ENCODE measurements at places on chromosomes 6 and 20.

- DNase-seq: no peak
Measured at GRCh38 chr6:170516783-170517616, 36.1 kb downstream of the PSMB1 start.

DNA sequence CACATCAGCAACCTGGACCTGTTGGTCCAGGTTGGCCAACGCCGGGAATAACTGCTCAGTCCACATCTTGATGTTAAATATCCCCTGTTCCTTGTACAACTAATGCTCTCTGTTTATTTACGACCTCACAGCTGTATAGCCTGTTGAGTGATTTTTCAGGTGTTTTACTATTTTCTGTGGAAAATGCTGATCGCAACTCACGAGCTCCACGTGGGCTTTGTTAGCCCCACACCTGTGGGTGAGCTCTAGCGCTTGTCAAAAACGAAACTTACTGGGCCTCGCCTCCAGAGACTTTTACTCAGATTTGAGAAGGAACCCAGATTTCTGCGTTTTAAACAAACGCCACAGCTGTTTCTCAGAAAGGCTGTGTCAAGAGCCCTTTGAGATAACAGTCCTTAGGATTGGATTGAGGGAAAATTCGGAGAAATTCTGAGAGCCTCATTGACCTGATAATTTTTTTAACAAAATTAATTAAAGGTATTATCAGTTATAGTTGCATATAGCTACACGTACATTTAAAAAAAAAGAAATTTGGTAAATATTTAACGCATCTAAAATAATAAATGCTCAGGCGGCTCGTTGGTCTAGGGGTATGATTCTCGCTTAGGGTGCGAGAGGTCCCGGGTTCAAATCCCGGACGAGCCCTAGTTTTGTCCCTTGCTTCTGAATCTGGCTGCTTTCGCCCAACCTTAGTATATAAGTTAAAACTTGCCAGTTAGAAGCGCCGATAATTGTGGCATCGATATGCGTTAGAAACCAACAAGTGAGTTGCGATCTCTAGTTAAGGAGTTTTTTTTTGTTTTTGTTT, 16.7 kb downstream of the HMGN4 start:
- DNase-seq: no peak

GRCh38 chr6:78909391-78909790, 42.0 kb downstream of the IRAK1BP1 start:
- no peak for DNase-seq

DNA sequence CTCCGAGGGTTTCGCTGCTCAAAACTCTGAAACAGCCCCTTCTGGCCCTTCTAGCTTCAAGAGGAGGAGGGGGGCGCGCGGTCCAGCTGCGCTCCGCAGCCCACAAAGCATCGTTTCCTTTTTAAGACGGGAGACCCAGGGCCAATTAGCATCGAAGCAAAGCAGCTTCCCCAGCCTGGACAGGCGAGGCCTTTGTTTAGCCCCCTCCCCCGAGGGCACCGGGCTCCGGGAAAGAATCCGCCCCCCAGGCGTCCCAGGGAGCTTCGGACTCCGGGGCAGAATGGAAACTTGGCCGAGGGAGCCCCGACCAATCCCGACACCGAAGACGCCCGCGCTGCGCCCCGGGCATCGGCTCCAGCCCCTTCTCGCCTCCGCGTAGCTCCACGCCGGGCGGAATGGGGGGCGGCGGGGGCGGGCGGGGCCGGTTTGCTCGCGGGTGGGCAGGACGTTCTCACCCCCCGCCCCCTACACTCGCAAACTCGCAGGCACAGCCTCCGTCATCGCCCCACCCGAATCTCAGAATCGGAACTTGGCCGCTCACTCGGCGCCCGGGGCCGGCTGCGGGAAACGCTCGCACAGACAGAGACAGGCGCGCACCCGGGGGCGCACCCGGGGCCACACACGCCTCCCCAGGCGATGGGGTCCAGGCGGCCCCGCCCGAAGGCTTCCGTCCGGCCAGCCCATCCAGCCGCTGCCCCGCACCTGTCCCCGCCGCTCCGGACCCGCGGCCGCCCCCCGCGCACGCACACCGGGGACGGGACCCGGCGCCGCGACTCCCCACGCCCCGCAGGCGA, 628 bp downstream of the NKAIN4 start:
- no peak for DNase-seq

DNA sequence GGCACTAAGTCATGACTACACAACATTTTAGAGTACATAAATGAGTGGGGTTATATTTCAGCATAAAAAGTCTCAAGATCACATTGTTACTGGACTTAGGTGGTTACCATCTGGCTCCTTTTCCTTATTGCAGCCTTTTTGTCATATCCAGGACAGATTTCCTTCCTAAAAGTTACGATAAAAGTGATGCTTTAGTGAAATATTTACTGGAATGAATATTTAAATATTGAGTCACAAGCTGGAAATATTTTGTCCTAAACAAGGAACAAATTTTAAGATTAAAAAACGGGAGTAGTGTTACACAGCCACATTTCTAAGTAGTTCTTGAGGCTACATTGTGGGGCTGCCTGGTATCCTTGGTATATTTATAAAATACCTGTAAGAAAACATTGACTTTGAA, 52.2 kb downstream of the CDC40 start:
- DNase-seq: no peak

- DNase-seq: no peak
Measured at GRCh38 chr20:2261629-2262028, 34.2 kb upstream of the TGM3 start.

- DNase-seq: no peak
Measured at GRCh38 chr6:136408204-136408603, 118.6 kb upstream of the BCLAF1 start.

DNA sequence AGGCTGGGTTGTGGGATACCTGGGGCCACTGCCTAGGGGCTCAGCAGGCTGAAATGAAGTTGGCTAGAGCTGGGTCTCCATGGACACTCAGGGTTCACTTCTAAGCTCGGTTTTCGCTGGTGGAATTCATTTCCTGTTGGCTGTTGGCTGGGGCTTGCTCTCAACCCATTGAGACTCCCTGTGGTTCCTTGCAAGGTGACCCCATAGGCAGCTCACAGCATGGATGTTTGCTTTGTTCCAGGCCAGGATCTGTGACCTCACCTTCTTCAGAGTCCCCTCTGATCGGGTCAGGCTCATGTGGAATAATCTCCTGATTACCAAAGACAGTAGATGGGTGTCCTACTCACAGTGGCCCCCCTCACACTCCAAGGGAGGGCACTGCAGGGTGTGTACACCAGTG, 229.3 kb downstream of the QKI start:
- no peak for DNase-seq

GRCh38 chr20:47922269-47922668, 137.0 kb upstream of the SULF2 start:
- DNase-seq: no peak

DNA sequence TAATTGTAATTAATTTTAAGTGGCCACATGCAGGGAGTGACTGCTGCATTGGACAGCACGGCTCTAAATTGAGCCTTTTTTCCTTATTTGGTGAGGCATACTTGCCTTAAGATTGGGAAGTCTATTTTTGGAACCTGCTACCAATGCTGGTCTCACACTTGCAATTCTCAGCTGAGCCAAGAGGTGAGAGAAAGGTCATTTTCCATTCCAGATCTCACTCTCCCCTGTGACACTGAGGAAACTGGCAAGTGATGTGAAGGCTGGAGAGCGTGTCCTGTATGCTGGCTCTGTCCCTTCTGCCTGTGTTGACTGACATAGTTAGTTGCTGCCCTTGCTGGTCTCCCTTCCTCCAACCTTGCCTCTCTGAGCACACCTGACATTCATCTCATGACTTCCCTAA, 735 bp upstream of the MOG start:
- DNase-seq: no peak

- DNase-seq: no peak
Measured at GRCh38 chr20:20331817-20332216, 36.1 kb upstream of the INSM1 start.

Measured in activated T-helper 1 cell treated with anti-CD3 and anti-CD28 coated beads, Interleukin-2, amount 50 U/mL, for 16 hours (primary cell).